ENCODE measurements at places on chromosomes 13 and 19. TPM values are rescaled to one million over a fixed set of nuclear protein-coding genes. Genes with fewer than 3 reads are reported as not detected.

- DNase-seq, result no peak
Measured at GRCh38 chr19:33157906-33158305, 26.0 kb downstream of the WDR88 start.

GRCh38 chr19:19110410-19111135 lies 27.7 kb downstream of the TMEM161A start:
- DNase-seq, result no peak

- DNase-seq, result no peak
Measured at GRCh38 chr19:50725218-50725910, 2.2 kb downstream of the CLEC11A start.

GRCh38 chr13:22047082-22047784 lies 376.4 kb downstream of the FGF9 start:
- DNase-seq, result no peak

GRCh38 chr19:4742723-4743646 lies 19.3 kb upstream of the DPP9 start:
- no peak for DNase-seq

- peak; percentile 56 for DNase-seq
Measured at GRCh38 chr13:40666045-40666932, at the start of gene FOXO1. FOXO1 (minus strand) TSS chr13:40666641; CDS start chr13:40666212, 429 bp downstream.

DNA sequence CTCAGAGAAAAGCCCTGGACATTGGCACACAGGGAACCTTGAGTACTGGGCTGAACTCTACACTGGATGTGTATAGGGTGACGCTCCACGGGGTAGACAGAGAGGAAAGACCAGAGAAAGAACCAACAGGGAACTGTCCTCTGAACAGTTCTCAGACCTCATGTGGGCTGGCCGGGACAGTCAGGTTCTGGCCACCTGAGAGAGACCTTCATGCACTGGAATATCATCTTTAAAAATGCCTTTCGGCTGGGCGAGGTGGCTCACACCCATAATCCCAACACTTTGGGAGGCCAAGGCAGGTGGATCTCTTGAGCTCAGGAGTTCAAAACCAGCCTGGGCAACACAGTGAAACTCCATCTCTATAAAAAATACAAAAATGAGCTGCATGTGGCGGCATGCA lies 143.8 kb upstream of the GJB6 start:
- DNase-seq, result no peak

DNA sequence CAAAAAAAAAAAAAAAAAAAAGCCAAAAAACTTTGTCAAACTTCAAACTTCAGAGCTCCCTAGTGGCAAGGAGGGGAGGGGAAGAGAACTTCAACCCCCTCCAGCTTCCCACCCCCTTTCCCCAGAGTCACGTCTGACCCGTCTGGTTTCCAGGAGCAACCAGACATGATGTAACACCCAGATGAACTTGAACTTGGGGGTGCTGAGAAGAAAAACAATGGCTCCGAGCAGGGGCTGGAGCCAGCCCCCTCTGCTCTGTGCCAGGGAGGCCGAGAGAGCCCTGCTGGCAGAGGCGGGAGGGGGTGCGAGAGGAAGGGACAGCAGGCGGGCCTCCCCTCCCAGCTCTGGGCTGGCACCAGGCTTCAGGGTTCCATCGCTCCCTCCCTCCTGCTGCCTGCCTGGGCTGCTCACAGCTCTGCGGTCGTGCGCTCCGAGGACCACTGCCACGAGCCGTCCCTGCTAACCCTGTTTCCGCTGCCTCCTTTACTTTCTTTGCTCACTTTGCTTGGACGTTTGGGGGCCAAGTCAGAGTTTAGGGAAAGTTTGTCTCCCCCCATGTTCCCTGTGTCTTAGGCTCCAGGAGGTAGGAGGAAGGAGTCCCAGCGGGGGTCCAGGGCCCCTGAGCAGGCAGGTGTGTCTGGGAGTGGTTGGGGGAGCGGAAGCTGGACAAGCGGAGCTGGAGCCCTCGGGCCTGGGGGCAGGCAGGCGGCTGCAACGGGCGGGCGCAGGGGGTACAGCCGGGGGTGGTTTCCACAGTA lies 11.1 kb downstream of the LYL1 start:
- no peak for DNase-seq

DNA sequence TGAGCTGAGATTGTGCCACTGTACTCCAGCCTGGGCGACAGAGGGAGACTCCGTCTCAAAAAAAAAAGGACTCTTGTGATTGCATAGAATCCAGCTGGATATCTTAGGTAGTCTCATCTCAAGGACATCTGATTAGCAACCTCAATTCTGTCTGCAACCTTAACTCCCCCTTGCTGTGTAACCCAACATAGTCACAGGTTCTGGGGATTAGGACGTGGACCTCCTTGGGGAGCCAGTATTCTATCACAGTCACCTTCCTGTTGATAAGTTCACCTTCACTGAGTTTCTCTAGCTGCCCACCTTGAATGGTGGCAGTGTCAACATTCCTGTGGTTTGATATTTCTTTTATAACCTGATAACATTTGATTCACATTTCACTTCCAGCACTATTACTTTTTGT lies 27.2 kb downstream of the GPR18 start:
- no peak for DNase-seq

GRCh38 chr19:6340493-6341201 lies 7.2 kb upstream of the ACER1 start:
- no peak for DNase-seq

DNA sequence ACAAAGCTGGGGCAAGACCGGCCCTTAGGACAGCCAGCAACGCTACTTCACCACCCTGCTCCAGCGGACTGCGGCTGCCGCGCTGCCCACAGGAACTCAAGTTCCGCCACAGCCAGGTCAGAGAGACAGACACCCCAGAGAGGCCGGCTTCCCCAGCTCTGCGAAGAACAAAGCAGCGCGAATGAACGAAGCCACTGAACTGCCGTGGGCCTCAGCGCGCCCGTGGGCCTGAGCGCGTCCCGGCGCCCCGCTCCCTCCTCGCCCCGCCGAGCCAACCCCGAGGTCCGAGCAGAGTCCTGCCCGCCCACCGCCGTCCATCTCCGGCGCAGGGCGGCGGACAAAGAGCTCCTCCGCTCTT lies 158.4 kb downstream of the RNF17 start:
- no peak for DNase-seq

DNA sequence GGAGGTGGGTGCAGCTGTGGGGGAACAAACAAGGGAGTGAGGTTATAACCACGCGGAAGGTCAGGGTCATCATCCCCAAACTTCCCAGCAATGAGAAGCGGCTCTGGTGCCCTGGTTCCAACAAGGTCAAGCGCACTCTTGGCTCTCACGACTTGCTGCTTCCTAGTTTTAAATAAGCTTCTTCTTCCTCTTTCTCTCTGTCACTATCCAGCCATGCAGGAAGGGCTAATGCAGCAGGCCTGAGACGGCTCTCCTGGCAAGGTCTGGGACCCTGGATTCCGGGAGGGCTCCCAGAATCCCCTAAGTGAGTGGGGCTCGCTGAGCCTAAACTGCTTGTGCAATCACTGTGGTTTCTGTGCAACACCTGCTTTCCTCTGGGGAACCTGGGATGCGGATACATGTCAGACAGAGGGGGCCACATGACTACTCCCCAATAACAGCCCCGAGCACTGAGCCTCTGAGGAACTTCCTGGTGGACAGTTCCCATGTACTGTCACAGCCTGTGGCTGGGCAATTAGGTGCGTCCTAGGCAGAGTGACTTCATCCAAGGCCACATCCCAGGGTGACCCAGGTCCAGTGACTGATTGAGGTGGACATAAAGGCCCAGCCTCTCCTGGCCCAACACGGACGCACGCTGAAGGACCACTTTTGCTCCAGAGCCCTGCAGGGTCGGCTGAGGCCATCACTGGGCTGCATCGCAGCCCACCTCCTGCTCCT lies 24.2 kb downstream of the VRK3 start:
- no peak for DNase-seq

- DNase-seq, result no peak
Measured at GRCh38 chr13:107809125-107809524, 406.2 kb downstream of the LIG4 start.

GRCh38 chr13:49185264-49185663 lies 34.9 kb upstream of the MLNR start:
- no peak for DNase-seq

DNA sequence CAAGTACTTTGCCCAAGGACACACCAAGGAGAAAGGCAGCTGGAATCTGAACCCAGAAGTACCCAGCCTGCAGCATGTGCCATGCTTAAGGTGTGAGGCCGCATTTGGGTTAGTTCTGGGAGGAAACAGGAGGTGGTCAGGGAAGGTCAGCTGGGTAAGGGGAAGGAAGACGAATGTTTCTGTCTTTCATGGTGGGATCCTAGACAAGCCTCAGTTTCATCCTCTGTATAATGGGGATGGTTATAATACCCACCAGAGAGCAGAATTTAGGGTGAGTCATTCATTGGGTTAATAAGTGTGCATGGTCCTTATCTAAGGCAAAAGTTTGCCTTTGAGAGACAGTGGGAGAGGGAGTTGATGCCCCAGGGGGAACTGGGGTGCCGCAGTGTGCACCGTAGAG lies 3.6 kb downstream of the CCDC61 start:
- no peak for DNase-seq

GRCh38 chr19:19628501-19629134 lies 598 bp upstream of the LPAR2 start:
- DNase-seq, result no peak

GRCh38 chr19:43616954-43617353 lies 2.5 kb downstream of the ZNF428 start:
- DNase-seq, result no peak

DNA sequence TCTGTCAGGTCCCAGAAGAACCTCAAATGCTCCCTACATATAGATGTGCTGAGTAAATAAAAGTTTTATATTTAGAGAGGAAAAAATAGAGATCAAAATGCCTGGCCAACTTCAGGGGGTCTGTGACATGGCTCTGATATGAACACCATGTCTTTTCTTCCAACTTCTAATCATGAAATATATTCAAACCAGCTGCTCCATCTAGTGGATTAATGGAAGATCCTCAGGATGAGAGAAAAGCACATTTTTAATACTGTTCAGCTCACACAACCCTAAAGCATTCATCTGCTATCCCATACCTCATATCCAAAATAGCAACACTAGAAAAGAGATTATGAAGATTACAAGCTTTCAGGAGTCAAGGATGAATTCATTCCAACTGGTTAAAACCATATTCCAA lies 56.0 kb upstream of the DOCK9 start:
- no peak for DNase-seq

DNA sequence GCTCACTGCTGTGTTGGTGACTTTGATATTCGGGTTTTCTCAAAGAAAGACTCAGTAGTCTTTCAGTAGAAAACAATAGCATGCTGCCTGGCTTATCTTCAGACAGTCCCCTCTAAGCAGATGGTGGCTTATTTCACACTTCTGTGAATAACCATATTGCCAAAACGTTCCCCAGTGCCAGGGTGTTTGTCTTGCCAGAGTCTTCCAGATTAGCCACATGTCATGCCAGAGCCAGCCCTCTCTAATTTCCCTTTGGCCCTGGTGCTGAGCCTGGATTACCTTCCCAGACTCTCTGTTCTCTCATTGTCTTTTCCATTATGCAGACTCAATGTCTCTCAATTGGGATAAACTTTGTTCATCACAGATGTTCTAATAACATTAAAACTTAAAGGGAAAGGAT lies 488.0 kb upstream of the ATXN8OS start:
- no peak for DNase-seq

- DNase-seq, result no peak
Measured at GRCh38 chr19:39410831-39411080, 1.7 kb upstream of the PLEKHG2 start.

DNA sequence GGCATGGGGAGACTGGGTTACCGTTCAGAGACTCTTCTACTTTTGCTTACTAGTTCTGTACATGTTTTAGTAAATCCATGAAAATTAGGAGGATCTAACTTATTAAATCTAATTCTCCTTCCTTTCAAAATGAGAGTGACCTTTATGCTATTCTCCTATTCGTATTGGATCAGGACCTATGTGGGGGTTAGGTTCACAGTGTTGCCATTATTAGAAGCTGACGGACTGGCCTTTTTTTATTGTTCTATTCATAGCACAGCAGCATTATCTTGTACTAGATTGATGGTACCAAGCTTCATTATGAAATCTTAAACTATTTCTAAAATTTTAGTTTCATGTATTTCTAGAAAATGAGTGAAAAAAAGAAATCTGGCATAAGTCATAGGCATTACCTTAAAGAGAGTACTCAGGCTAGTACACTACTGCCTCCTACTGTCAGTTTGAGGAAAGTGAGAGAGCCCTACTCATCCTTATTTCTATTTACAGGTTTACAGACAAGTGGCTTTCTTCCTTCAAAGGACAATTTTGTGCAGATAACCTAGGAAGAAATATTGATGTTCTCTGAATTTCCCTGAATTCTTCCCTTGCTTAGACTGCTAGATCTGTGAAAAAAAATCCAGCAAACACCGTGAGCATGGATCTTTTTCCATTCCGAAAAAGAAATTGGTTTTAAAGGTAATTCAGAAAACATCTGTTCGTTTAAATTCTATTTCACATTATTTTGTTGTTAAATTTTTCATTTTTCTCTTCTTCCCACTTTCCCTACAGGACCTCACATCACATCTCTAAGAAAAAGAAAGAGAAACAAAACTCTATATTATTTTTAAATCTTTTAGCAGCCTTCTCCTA lies 485.5 kb downstream of the DIAPH3 start:
- DNase-seq, result no peak

The RFPL4AL1 gene
- not detected for total RNA-seq

The ZNF793 gene
- total RNA-seq, result 1.3 TPM

The CD33 gene
- total RNA-seq, result 17.8 TPM

The CEACAM20 gene
- total RNA-seq, result not detected

The DAPK3 gene
- total RNA-seq, result 71.7 TPM

The MAST1 gene
- not detected for total RNA-seq

The C13orf46 gene
- total RNA-seq, result 6.9 TPM

The HIPK4 gene
- total RNA-seq, result not detected

The FCGBP gene
- total RNA-seq, result 18.8 TPM

The CLEC4M gene
- 0.56 TPM for total RNA-seq

The LIN37 gene
- total RNA-seq, result 14.6 TPM

All from omental fat pad (tissue), 4 donors.